ENCODE measurements at places on chromosomes 1 and 21.

- no peak for DNase-seq
Measured at GRCh38 chr1:167132301-167133010, 38.6 kb downstream of the STYXL2 start.

GRCh38 chr1:119635811-119636390, 12.2 kb downstream of the ZNF697 start:
- DNase-seq = no peak

DNA sequence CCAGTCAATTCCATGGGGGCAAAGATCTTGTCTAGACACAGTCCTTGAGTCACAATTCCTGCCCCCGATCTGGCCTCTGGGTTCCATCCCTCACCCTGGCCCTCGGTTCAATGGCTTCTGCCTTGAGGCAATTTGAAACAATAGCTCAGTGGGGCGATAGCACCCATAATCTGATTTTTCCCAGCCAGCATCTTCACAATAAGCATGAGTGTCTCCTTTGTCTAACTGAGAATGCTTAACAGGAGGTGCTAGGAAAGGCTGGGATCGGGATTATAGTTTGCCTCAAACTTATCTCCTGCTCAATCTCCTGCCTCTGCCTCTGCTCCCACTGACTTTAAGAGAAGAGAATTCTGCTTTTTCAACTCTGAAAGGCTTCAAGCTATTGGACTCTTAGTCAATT, 293.9 kb upstream of the PROX1 start:
- no peak for DNase-seq

- DNase-seq = peak; percentile 69
Measured at GRCh38 chr1:19974822-19975416, 4.5 kb downstream of the PLA2G2A start.

DNA sequence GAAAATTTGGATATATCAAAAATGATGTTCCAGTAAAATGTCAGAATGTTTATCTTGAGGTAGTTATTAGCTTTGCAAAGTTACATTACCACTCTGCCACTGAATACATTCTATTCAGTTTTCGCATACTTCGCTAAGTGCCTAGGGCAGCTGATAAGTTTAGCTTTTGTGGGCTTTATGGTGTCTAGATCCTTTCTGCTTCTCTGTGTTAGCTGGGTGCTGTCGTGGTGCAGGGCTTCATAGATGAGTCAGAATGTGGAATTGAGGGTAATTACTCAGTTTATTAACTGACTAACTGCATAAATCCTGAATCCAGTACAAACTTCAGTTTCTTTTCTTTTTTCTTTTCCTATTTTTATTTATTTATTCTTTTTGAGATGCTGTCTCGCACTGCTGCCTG, 21.5 kb downstream of the NCAM2 start:
- peak; percentile 29 for DNase-seq

DNA sequence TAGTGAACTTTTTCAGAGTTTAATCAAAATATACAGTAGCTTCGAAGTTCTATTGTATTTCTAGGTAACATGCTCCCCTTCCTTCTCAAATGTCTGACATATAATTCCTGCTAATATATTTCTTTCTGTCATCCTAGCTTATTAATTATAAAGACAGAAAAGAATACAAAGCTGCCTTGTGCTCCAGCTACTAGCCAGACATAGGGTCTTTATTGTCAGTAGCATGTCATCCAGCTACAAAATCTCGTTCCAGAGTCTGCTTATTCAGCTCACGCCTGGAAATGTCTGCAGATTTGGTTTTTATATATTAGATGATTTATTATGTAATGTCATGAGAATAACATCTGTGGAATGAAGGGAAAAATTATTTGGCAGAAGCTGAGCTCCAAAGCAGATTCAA, 1102.8 kb downstream of the BRINP3 start:
- DNase-seq = peak; percentile 7

GRCh38 chr1:221786647-221787046, 44.8 kb upstream of the DUSP10 start:
- DNase-seq = no peak

GRCh38 chr1:55311057-55311641, 96.0 kb upstream of the USP24 start:
- DNase-seq = peak; percentile 62

DNA sequence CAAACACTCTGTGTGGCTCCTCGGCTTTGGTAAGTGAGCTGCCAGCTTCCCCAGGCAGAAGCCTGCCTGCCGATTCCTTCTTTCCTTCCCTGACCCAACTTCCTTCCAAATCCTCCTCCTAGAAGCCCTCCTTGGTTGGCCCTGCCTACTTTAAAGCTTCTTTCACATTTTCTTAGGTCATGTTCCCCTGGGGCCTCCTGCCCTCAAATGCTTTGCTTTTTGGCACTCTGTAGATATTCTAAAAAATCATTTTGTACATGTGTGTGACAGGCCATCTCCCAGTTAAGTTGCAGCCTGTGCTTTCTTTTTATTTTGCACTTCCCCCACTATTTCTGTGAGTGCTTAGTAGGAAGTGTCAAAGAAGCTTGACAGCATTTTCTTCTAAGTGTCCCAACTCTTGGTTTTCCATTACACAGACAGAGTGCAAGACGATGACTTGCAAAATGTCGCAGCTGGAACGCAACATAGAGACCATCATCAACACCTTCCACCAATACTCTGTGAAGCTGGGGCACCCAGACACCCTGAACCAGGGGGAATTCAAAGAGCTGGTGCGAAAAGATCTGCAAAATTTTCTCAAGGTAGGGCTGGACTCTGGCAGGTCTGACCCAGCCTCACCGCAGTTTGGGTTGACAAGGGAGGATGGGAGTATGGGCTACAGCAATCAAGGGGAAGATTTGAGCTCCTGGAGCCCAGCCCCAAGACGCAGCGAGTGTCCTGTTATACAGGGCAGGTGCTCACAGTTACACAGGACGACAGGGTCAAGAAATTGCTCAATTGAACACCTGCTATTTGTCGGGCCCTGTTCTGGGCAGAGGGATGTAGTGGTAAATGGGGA, at the start of gene S100A9:
TSS of gene S100A9 (plus strand) at position 2 of the 838 bp plus-strand sequence. CDS start at position 432, 430 bp downstream.
- DNase-seq = no peak

DNA sequence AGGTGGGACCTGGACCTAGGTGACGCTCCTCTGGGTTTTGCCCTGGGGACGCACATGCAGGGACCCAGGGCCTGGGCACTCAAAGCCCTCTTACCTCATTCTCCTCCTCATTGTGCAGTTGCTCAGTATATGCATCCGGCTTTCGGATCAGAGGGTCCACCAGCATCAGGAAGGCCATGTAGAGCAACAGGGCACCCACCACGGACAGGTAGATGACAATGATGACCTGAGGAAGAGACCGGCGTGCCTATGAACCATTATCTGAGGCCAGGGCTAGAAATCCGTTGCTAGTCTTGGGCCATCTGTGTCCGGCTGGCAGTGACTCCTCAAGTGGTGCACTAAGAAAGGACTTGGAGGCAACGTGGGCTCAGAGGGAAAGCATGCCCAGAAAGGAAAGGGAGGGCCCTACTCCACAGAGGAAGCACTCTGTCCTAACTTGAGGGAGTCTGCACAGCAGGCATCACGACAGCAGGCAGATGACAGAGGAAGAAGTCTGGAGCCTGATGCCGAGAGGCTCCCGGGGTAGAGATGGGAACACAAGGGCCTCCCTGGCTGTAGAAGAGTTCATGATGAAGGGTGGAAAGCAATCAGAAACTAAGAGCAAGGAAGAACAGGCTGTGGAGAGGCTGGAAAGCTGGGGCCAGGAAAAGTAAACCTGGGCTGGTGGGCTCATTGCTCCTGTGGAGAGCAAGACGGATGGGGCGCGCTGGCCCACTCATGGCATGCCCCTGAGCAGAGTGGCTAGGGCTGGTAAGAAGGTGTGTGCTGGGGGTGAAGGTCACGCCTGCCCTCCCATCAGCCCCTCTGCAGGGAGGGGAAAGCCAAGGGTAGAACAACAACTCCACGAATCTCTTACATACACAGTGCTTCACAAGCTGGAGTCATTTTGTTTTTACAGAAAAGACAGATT, 10.3 kb downstream of the TMEM9 start:
- no peak for DNase-seq

DNA sequence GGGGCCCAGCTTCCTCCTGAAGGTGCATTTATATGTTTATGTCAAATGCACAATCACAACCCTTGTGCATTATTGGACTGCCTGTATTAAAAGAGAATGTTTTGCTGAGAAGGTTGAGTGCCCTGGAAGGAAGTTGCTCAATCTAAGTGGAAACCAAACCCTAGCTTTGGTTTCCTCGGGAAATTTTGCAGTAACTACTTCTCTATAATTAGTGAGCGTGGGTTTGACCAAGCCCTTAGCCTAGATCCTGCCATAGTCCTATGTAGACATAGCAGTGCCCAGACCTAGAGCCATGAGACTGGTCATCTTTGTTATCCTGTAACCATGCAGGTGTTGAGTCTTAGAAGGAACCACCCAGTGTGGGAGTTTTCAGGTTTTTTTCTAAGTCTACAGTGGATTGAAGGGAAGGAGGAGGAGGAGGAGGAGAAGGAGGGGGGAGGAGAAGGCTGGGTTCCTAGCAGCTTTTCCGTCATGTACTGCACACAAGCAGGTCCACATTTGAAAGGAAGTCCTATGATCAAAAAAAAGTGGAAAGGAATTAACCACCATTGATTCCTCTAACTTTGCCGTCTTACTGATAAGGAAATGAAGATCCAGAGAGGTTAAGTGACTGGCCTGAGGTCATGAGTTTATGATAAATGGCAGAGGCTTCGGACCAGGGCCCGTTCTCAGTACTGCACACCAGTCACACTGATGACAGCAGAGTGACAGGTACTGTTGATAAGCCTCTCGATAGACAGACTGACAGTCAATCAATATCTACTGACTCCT, 72.2 kb upstream of the LYST start:
- no peak for DNase-seq

GRCh38 chr1:181739214-181739613, 255.9 kb downstream of the CACNA1E start:
- DNase-seq = no peak

GRCh38 chr1:37940299-37940947, 6.4 kb downstream of the INPP5B start:
- no peak for DNase-seq

DNA sequence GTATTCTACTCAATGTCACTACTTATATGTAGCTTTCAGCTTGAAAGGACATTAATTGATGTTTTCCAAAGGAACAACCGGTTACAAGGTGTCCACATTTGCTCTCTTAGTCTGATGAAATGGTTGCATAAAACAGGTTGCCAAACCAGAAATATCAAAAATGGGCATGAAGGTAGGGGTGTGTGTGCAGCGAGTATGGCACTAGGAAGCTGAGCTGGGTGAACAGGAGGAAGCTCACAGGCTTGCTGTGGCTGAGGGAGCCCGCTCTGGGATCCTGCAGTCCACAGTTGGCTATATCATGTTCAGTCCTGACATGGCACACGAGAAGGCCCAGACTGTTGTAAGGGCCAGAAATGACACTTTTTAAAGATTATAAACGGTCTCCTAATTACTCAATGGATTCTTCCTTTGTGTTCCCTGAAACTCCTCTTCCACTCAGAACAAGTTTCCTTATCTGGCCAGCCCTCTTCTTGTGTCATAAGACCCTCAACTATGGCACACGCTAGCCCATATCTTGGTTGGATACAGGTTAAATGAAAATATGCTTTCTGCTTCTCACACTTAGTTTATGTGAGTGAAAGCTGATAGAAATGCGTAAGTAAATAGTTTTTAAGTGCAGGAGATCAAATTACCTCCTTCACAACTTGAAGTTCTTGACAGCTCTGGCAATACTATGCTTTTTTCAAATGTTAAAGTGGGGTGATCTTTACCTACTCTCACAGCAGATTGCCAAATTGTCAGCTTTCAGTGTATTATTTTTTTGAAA, 201.5 kb downstream of the LMO4 start:
- DNase-seq = no peak

DNA sequence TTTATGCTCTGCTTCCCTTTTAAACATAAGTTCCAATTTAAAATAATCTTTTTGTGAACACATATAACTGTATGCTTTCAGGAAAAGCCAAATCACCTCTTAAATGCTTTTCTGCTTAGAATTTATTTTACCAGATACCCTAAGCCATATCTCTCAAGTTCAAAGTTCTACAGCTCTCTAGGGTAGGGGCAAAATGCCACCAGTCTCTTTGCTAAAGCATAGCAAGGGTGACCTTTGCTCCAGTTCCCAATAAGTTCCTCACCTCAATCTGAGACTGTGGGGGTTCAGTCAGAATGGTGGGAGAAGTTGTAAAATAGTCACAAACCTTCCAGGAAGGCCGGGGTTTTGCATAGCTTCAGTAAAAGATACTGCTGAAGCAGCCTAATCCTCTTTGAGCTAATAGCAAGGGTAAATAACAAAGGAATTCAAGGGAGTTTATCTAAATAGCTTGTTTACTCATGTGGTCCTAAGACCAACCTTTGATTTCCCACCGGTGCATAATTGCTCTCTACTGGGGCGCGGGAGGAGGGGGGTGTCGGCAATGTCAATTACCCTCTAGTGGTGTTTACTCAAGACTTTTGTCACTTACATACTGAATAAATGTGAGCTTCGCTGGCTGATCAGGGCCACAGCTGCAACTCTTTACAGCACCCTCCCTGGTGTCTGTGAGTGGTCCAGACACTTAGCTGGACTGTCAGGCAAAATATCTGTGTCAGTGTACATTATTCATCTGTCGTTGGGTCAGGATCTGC, 1376.2 kb downstream of the NCAM2 start:
- no peak for DNase-seq

GRCh38 chr1:75067975-75068374, 66.2 kb upstream of the LHX8 start:
- DNase-seq = no peak

- DNase-seq = peak; percentile 56
Measured at GRCh38 chr1:187842406-187843165, 1013.8 kb downstream of the PLA2G4A start.

GRCh38 chr21:38590449-38591217, 92.4 kb upstream of the ERG start:
- DNase-seq = no peak

DNA sequence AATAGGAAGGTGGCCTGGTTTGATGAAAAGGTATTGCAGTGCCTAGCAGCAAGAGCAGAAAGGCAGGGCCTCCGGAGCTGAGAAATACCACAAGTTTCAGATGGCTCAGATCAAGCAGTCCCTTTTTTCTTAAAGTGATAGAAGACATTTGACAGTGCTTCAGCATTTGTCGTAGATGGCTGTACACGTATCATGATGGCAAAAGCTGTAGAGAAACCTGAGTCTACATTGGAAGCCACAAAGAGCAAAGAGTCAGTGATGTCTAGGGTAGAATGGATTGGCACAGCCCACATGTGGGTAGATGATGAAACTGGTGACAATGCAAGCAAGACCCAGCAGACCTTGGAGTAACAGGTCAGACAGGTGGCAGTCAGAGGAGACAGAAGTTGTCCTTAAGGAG, 101.3 kb upstream of the ARTN start:
- no peak for DNase-seq

GRCh38 chr1:13435458-13435857, 25.2 kb downstream of the PRAMEF20 start:
- DNase-seq = no peak

DNA sequence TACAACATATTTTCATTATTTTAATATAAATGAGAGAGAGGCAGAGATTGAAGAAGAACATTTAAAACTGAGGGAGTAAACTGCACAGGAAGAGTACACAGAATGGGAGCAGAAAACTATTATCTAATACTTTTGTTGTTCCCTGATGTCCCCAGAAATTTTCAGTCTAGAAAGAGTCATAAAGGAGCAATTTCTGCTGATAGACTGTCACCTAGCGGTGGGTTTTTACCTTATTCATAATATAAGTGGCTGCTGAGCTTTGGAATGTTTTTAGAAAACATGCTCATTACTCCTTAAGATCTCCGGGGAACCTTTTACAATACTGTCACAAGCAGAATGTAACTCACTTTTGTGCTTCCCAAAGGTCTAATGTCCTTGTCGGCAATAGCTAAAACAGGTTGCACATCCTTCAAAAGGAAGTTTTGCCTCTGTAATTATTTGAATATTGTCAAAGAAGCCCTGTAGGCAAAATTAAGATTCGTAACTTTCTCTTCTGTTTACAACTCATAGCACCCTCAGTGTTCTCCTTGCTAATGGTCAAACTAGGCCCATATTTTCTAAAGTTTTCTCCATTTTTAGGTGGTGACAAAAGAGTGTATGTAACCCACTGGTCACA, 4.9 kb upstream of the NPL start:
- peak; percentile 53 for DNase-seq

Data from fibroblast of upper back skin (primary cell).